SW 1271 (cell line): ENCODE measurements at places on chromosomes 2 and 18.

DNA sequence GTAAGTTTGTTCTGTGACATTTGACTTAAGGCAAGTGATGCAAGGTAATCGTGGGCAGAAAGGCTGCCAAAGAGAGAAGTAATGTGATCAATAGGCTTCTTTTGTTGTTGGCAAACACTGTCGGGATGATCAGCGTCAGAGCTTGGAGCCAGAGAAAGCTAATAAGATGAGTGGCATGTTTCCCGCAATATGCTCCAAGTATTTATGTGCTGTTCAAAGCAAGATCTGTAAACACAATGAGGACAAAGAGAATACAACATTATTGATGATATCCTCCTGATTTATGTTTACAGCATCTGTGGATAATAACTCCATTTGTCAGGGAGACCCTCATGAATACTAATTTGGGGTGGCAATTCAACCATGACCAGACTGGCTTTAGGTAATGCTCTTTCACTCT, 603.3 kb downstream of the TDRD15 start:
- DNase-seq = no peak

- DNase-seq = no peak
Observed at GRCh38 chr2:70479816-70480215, 73.8 kb downstream of the TGFA start.

DNA sequence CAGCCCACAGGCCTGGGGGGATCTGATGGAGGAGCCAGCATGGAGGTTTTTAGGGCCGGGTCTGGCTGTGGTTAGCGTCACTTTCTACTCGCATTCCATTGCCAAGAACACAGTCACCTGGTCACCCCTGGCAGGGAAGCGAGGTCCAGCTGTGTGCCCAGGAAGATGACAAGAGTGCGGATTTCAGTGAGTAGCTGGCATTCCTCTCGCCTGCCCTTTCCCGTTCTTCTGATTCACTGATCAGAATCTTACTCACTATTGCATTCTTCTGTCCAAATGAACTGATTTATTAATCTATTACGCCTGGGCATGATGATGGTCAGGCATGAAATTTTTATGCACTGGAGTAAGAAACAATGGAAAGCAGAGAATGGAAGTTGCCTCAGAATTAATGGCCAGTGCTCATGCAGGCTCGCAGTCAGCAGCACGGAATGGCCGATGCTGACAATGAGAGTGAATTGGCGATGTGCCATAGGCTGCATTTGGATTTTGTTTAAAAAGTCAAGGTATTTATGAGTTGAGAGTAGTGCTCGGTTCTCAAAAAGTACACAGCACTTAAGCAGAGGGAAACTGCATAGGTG, 76.4 kb upstream of the MGAT5 start:
- no peak for DNase-seq

- DNase-seq = no peak
Observed at GRCh38 chr2:238995634-238996033, 147.7 kb downstream of the TWIST2 start.

GRCh38 chr2:460861-461260, 173.0 kb upstream of the ALKAL2 start:
- no peak for DNase-seq

- peak; percentile 81 for DNase-seq
Observed at GRCh38 chr2:97950329-97951154, 45.2 kb downstream of the TMEM131 start.

DNA sequence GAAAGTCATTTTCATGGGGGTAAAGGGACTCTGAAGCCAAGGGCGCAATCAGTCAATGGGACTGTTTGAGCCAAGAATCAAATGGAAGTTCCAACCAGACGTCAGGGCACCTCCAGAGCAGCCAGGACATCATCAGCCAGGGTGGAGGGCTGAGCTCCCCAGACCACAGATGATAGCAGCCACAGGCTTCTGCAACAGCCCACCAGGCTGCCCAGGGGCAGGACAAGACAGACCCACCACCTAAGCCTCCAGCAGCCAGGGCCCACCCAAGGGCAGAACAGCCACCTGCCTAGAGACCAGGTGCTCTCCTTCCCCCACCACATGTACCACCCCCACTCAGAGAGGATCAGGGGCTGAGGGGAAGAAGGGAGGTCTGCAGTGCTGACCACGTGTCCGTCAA, 53.8 kb upstream of the SLC66A3 start:
- DNase-seq = no peak
